ENCODE measurements at places on chromosomes 12 and 14.

GRCh38 chr12:52558781-52559445 is 6.0 kb upstream of the KRT71 start:
- no peak for DNase-seq

- no peak for DNase-seq
These were observed 986.3 kb upstream of the TMEM132C start for GRCh38 chr12:127280393-127281275.

DNA sequence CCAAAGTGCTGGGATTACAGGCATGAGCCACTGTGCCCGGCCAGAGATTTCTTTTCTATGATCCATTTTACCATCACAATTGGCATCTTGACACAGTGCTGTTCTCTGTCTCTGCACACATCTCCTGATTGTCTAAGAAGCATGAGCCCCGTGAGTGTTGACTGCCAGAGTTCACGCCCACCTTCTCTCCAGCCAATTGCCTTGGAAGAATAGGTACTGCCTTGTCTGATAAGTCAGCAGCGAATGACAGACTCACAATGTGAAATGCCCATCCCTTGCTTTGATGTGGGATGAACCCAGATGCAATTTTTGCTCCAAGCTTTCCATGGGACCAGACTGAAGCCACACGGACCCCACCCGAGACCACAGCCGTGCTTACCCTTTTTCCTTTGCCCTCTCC is 19.3 kb downstream of the EIF5 start:
- no peak for DNase-seq

- DNase-seq, result no peak
These were observed 134.2 kb upstream of the SLCO1C1 start for GRCh38 chr12:20560935-20561334.

DNA sequence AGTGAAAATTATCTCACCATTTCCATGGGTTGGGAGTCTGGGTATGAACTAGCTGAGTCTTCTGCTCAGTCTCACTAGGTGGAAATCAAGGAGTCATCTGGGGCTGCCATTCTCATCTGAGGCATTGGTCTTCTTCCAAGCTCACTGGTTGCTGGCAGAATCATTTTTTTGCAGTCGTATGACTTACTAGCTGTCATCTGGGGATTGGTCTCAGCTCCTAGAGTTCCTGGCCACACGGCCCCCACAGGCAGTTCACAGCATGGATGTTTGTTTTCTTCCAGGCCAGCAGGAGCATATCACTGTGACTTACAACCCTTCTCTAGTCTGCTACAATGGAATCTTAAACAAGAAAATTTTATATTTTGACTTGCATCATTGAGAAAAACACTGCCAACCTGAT is 18.6 kb upstream of the OR10AD1 start:
- no peak for DNase-seq

- no peak for DNase-seq
These were observed 75.9 kb upstream of the DHRS4 start for GRCh38 chr14:23877538-23878180.

DNA sequence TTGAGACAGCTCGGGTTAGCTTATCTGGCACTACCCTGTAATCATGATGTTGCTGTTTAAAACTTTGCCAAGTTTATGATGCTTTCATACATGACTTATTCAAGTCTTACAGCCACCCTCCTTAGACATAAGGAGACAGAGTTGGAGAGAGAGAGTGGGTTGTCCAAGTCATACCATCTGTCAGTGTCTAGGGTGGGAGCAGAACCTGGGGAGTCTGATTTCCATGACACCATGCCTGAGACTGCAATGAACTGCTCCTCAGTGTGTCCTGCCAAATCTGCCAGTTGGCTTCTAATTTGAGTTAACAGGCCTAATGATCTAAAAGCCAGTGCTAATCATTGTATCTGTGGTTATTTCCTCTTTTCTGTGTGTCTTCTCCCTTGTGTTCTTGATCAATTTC is 43.7 kb upstream of the PHC1 start:
- DNase-seq, result no peak

GRCh38 chr12:22459838-22460490 is 84.4 kb downstream of the C2CD5 start:
- DNase-seq, result peak; percentile 53

DNA sequence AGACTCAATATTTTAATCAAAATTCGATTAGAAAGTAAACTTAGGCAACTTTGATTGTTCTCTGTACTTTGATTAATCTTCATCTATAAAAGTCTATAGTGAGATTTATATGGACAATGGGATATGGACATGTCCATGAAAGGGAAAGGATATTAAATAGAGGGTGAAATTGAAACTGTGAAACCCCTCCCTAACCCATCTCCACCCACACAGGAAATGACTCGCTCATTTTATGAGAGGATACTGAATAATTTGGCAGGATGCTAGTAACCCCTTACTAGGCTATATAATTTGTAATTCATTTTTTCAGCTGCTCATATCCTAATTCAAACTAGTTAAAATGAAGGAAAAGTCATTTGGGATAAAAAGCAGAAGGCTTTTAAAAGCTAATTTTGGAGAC is 328.0 kb upstream of the ATP2B1 start:
- peak; percentile 39 for DNase-seq

DNA sequence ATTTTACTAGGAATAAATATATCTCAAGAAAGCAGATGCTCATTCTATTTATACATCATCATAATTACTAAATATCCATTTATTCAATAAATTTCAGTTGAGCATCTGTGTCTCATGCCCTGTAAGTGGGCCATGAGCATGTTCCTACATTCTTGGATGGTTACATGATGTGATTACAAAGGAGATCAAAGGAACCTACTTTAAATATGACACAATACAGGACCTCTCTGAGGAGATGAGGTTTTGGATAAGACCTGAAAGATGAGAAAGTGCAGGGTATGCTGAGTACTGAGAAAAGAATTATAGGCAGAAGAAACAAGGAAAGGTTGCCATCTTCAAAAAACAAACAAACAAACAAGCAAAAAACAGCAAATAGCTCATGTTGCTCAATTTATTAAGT is 105.4 kb upstream of the CNTN1 start:
- no peak for DNase-seq

DNA sequence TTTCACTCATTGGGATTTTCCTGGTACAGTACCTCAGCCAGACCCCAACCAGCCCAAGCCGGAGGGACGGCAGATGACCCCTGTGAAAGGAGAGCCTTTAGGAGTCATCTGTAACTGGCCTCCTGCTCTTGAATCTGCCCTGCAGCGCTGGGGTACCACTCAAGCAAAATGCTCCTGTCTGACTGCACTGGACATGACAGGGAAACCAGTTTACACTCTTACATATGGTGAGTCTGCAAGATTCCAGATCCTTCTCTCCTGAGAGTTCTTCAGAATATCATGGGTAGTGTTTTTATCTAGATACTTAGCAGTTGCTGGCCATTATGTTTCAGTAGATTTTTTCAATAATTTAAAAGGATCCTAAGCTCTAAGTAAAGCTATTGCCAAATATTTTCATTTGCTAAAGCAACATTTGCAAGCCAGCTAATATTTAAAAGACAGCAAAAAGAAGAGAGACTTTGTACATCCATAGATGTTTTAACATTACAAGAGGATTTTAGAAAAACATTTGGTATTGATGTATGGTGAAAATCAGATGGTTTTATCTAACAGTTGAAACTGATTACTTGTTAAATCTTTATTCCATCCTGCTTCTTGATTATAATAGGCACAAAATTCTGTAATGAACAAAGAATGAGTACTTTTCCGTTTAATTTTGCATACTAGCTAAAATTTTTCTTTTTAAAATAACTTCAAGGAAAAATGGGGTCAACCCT is 85.1 kb upstream of the ATF1 start:
- DNase-seq, result no peak

GRCh38 chr12:62971769-62972525 is 37.0 kb upstream of the PPM1H start:
- no peak for DNase-seq

- DNase-seq, result peak; percentile 26
These were observed 93.1 kb upstream of the ZDHHC17 start for GRCh38 chr12:76670776-76671175.

- DNase-seq, result no peak
These were observed 86.3 kb downstream of the PLCZ1 start for GRCh38 chr12:18651525-18651924.

- no peak for DNase-seq
These were observed 84.7 kb downstream of the TBC1D30 start for GRCh38 chr12:64909124-64909523.

DNA sequence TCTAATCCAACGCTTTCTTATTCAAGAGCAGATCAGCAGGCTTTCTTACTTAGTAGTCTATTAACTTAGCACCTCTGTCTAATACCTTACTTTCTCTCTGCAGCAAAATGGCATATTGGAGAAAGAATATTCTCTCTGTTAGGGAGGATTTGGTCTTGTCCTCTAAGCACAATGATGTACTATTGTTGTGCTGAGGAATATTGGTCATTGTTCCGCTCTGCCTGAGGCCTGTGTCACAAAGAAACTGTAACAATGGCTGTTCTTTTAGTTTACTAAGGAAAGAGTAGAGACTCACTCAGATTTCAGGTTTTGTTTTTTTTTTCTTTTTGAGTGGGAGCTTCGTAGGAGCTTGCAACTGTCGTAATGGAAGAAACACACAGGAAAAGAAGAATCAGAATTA is 1358.8 kb downstream of the LRFN5 start:
- no peak for DNase-seq

GRCh38 chr12:41795910-41796309 is 348.8 kb downstream of the GXYLT1 start:
- no peak for DNase-seq

DNA sequence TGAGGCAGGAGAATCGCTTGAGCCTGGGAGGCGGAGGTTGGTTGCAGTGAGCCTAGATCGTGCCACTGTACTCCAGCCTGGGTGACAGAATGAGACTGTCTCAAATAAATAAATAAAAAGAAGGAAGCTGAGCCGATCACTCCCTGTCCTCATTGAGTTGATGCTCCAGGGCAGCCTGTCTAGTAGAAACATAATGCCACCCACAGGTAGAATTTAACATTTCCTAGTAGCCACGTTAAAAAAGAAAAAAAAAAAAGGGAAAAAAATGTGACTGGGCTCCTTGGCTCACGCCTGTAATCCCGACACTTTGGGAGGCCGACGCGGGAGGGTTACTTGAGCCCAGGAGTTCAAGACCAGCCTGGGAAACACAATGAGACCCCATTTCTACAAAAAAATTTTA is 135.7 kb downstream of the SCARB1 start:
- DNase-seq, result no peak

DNA sequence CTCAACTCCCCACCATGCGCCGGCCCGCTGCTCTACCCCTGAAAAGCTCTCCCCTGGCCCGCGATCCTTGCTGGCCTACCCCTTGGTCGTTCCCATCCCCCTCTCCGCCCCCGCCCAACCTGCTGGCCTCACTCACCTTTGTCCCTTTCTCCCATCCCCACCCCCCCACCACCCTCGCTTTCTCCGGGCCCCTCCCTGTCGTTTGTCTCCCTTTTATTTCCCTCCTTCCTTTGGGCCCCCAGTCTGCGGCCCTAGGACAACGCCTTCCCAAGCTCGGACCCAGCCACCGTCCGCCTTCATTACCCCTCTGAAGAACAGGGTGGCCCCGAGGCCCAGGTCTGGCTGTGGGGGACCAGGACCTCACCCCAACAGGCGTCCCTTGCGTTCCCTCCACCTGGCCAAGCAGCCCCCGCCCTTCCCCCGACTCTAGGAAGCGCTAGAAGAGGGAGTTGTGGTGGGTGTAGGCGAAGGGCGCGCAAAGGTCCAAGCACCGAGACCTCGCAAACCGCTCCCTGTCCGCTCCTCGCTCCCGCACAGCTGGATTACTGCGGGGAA is 6.9 kb upstream of the SLC7A7 start:
- DNase-seq, result no peak

DNA sequence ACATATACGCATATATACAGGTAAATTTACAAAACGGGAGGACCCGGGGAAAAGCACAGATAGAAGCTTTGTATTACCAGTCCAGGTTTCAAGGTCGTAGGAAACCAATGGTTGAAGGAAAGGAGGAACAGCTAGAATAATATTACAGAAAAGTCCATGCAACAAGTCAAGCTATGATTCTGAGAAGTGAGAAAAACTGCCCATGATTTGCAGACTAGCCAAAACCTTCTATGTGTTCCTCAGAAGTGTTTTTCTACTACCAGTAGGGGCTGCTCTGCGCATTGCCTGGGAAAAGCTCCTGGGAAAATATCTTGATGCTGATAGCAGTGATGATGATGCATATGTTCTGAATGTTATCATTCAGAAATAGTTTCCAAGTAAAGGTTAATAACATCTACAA is 2.2 kb downstream of the PDZRN4 start:
- DNase-seq, result peak; percentile 20

DNA sequence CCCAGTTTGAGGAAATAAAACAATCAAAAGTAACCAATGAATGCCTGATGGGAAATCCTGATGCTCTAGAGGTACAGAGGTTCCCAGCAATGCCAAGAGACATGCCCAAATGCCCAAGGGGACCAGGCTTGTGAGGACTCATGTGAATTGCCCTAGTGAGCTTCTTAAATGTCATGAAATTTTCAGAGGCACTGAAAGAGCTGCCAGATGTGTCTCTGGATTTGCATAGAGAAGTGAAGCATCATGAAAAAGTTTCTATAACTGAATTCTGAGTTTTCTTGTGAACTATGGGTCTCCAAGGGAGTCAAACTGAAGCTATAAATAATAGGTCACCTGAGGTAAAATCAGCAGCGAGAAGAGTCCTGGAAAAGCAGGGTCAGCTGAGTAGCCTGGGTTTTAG is 9.9 kb downstream of the PTPRR start:
- DNase-seq, result no peak

- DNase-seq, result no peak
These were observed 60.1 kb downstream of the TAOK3 start for GRCh38 chr12:118312578-118312977.

DNA sequence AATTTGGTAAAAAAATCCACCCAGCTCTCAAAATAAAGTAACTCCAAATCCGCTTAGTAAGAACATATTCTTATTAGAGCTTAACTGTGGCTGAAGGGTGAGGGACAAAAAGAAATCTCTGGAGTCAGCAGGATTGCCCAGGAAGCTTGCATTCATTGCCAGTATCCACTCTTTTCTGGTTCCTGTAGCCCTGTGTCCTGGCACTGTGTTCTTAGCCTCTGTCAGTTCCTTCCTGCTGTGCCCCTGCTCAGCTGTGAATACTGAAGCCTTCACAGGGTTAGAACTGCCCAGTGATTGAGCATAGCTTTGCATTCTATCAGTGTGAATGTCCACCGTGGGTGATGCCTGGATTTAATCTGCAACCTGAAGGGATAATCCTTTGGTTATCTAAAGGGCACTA is 266.9 kb upstream of the PELI2 start:
- DNase-seq, result no peak

DNA sequence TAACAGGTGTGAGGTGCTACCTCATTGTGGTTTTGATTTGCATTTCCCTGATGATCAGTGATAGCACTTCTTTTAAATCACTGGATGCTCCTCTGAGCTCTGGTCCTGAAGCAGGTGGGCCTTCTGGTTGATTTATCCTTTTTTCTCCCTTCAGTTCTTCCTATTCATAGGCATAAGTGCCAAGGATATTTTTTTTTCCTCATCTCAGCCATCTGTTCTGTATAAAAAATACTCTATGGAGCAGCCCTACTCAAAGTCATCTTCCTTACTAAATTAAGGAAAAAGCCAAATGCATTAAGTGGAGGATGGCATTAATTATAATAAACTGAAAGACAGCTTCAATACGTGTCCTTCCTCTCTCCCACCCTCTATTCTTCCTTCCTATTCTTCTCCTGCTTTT is 18.4 kb downstream of the SPIC start:
- no peak for DNase-seq

- no peak for DNase-seq
These were observed 332.6 kb upstream of the TMEM132C start for GRCh38 chr12:127934409-127934808.
